CD4-positive, alpha-beta T cell treated with Interleukin-15 for 4 hours (primary cell): ENCODE measurements at places on chromosomes 5 and 9.

DNA sequence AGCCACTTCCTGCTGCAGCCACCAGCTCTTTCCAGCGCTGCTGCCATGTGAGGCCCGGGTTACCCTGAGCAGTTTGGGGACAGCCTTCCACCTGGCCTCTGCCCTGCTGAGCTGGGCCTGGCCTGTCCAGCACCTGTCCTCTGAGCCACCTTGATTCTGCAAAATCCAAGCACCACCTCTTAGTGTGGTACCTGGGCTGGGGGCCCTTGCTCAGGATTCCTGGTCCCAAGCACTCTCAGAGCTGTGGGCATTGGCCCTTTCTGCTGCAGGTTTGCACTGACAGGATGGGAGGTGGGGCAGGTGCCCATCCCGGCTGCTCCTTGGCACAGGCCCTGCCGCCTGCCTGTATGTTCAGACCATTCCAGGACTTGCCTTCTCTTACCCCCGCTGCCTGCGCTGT lies 309.2 kb upstream of the IRX4 start:
- no peak for DNase-seq

DNA sequence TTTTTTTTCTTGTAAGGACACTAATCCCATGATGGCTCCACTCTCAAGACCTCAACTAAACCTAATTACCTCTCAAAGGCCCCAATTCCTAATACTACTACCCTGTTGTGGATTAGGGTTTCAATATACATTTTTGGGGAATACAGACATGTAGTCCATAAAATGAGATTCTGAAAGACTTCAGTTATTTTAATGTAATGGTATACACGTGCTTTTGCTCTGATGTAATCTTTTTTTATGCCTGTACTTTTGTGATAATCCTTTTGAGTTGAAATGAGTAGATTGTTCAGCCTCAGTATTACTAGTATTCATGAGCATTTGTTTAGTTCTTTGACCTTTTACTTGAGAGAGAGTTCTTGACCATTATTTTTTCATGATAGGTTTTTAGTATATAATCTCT lies 9.5 kb downstream of the CEP78 start:
- DNase-seq: no peak

DNA sequence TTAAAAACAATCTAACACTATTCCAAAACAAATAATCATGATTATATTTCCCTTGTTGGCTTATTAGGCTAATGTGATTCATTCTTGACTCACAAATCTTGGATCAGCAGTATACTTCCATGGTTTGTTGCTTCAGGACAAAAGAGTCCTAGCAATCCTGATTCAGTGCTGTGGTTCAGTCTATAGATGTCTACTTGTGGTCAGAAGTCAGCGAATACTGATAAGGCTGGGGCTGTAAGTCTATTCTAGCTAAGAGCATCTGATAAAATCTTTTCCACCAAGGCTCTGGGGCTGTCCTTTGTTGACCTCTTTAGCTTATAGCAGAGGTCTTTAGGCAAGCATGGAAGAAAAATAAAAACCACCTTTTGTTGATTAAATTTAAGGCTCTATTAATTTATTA lies 4.4 kb upstream of the SMIM3 start:
- no peak for DNase-seq

- DNase-seq: no peak
Observed at GRCh38 chr5:124195411-124195810, 551.0 kb downstream of the ZNF608 start.

GRCh38 chr9:131405858-131406537 lies 12.1 kb downstream of the PRRC2B start:
- DNase-seq: no peak

DNA sequence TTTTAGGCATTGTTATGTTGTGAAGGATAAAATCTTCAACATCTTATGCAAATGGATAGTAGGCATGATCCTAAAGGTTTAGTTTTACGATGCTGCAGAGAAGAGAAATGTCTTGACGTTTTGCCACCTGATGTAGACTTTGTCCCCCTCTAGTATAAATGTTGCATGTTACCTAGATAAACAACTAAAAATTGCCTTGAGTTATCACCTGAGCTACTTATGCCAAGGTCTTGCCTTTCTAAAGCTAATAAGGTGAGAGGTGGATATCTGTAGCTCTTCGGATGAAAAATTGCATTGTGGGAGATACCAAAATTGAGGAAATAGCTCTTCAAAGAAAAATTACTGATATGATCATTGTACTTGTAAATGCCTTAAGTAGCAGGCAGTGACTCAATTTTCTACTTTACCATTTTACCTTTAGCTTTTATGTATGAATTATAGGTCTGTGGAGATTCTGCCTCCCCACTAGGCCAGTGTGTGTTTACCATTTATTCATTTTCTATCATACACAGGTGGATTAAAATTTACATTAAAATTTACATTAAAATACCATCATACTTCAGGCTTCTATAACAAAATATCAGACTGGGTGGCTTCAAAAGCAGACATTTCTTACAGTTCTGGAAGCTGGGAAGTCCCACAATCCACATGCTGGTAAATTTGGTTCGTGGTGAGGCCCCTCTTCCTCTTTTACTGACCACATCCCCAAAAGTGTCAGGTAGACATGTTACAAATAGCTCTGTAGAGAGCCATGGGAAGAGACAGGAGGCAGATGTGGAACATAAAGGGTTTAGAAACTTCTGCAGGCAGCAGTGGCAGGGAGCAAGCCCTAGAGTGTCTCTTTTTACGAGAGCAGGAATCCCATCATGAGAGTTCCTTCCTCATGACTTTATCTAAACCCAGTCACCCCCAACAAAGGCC lies 100.7 kb upstream of the ERBIN start:
- DNase-seq: no peak

DNA sequence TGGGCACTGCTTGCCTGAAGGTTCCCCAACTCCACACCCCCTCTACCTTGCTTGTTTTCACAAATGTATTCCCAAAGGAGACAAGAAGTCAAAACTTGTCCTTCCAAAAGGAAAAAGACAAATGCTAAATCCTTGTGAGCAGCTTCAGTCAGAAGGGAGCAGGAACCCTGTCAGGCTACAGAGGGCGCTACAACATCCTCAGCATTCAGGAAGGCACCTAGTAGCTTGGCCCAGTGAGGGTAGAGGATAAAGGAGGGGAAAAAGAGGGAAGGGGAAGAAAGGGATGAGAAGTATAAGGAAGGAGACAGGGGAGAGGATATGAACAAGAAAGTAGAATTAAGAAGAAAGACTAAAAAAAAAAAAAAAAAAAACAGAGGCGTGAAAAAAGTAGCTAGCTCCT lies 97.5 kb downstream of the MLLT3 start:
- no peak for DNase-seq
